ENCODE measurements at places on chromosomes 16 and 17. TPM values are rescaled to one million over a fixed set of nuclear protein-coding genes. Genes with fewer than 3 reads are reported as not detected.

Gene ABCC1
- polyA plus RNA-seq, result 17.0 TPM

Gene TLCD3B
- 0.13 TPM for polyA plus RNA-seq

Gene OR2C1
- 0.17 TPM for polyA plus RNA-seq

Gene COL1A1
- polyA plus RNA-seq, result 2,161 TPM

Gene FBXW10B
- polyA plus RNA-seq, result 1.3 TPM

DNA sequence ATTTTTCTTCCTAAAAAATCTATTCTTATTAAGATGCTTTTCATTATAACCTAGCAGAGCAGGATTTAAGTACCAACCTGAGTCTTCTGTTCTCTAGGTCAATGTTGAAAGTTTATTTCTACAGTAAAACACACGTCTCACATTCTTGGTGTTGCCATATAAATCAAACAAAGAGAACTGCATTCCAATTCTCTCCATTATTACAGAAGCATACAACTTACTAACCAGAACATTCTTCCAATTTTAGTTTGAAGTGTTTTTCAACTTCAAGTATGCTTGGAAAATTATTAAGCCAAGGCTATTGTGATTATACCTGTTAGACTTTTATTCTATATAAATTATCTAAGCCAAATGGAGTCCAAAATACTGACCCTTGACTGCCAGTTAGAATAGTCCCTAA, 110.4 kb upstream of the PMFBP1 start:
- DNase-seq, result no peak

DNA sequence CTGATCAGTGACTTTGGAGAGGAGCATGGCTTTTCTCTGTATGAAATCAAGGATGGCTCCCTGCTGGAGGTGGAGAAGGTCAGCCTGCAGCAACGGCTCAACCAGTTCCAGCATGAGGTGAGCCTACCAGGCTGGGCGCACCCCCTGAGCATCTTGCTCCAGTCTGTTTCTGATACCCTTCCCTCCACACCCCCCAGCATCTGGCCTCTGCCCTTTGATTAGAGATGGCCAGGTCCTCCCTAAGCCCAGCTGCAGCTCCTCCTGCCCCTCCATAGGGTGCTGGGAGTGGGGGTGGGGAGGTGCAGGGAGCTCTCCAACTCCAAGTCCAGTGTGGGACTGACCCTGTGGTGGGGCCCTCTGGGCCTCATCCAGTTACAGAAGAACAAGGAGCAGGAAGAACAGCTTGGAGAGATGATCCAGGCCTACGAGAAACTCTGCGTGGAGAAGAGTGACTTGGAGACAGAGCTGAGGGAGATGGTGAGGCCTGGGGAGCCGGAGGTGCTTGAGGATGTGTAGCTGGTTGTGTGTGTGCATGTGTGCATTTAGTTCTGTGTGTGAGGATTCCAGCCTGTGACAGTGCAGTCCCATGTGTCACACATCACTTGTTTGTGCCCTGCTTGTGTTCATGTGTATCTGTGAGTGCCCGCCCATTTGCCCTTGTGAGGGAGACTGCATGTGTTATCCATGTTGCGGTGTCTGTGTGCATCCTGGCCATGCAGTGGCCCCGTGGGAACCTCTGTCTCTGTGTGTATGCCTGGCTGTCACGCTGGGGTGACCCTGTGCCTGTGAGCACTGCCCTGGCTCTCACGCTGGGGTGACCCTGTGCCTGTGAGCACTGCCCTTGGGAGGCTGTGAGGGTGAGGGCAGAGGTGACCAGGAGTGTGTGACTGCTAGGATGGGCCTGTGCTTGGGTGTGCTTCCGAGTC, 3.0 kb downstream of the TBKBP1 start:
- DNase-seq, result no peak

DNA sequence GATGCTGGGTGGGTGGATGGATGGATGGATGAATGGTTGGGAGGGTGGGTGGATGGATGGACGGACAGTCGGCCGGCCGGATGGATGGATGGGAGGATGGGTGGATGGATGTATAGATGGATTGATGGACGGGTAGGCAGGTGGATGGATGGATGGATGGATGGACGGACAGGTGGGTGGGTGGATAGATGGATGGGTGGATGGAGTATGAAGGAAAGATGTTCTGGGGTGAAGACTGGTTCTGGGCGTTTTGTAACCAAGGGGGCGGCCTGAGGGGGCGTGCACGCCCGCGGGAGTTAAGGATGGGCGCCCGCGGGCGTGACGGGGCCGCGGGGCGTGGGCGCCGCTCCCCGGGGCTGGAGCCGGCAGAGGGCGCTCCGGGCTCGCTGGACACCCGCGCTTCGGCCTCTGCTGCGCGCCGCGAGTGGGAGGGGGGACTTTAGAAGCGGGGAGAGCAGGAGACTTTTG, at the start of gene NECAB2:
Gene NECAB2, plus strand, starts transcription at position 407 of the 468 bp plus-strand sequence. CDS start 405 bp downstream, outside the sequence.
- DNase-seq, result no peak

DNA sequence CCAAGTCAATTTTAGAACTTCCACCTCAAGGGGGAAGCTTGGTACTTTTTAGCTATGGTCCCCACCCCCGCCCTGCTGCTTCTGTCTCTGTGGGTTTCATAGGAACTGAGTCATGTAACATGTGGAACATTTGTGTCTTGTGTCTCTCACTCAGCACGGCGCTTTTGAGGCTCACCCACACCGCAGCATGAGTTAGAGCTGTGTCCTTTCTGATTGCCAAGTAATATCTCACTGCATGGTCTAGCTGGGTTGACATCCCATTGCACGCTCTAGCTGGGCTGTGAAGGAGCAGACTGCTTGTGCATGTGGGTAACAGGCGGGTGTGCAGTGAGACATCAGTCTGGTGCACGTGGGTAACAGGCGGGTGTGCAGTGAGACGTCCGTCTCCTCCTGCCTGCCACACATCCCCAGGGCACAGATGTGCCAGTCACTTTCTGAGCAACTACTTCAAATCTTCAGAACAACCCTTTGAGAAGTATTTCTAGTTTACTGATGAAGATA, 26.4 kb upstream of the SLC7A5 start:
- DNase-seq, result peak; percentile 25

- DNase-seq, result no peak
Measured at GRCh38 chr17:82959242-82959930, 119.6 kb upstream of the ZNF750 start.

DNA sequence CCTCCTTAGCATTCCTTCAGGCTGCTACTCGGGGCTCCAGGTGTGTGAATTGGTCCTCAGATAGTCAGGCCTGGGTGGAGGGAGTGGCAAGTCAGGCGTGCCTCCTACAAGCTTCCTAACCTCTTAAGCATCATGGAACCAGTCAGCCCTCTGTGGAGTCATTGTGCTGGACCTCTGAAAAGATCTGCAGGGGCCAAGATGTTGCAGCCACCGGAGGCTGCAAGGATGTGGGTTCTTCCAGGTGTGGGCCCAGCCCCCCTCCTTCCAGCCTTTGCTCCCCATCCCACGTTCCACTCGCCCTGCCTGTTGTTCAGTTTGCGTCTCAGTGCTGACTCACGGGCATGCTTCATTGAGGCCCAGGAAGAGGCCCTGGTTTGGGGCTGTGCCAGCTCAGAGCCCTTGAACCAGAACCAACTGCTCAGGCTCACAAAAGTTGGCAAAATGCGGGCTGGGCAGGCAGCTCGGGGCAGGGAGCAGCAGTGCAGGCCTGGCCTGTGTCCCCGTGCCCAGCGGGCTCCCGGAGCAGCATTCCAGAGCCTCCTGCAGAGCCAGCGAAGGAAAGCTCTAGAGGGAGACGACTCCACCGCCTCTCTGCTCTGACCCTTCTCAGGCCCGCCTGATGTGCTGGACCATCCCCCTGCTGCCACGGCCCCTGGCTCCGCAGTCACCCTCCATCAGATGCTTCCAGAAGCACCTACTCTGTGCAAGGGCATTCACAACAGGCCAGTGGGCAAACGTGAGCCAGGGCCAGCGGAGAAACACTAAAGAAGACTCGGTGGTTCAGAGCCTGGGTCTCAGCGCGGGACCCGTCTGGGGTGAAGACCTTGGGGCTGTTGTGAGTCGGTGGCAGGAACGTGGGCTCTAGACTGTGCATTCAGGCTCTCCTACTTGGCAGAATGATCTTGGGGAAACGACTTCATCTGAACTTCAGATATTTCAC, 7.5 kb downstream of the LDHD start:
- DNase-seq, result peak; percentile 35

- DNase-seq, result no peak
Measured at GRCh38 chr17:67687511-67687910, 30.2 kb upstream of the NOL11 start.

- DNase-seq, result peak; percentile 70
Measured at GRCh38 chr17:66272811-66273585, 29.4 kb upstream of the PRKCA start.

GRCh38 chr16:12235110-12235509, 258.6 kb downstream of the SNX29 start:
- DNase-seq, result no peak

- DNase-seq, result no peak
Measured at GRCh38 chr17:5901731-5902130, 168.4 kb upstream of the WSCD1 start.

DNA sequence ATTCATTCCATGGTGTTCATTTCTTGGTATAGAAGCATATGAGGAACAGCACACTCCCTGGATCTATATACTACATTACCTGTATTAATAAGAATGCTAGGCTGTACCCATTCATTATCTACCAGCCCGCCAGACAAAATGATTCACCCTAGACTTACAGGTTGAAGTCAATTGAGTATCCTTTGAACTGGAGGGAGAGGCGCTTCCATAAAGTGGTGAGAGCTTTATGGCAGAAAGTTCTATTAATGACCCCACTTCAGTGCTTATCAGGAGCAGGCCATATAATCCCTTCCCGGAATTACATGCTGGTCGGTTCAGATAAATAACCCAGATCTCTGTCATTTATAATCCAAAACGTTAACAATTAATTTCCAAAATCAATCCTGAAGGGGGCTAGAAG, 44.5 kb upstream of the TOX3 start:
- DNase-seq, result no peak

GRCh38 chr17:7915179-7915610, 894 bp downstream of the RNF227 start:
- DNase-seq, result no peak

- no peak for DNase-seq
Measured at GRCh38 chr17:72169823-72170222, 49.0 kb downstream of the SOX9 start.

GRCh38 chr16:65662256-65662655, 540.4 kb upstream of the CDH11 start:
- DNase-seq, result no peak

DNA sequence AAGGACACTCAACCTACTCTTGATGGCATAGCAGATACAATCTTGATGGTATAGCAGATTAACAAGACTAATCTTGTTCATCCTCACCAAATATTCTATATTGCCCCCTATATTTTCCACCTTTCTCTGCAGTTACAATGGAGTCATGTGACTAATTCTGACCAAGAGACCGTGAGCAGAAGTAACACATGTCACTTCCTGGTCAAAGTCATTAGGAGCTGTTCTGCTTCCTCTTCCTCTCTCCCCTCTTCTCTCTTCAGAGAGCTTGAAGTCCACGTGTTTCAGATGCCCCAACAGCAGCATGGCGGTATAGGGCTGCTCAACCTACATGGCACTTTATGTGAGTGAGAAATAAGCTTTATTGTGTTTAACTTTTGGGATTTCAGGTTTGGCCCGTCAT, 55.3 kb upstream of the ERCC4 start:
- no peak for DNase-seq

DNA sequence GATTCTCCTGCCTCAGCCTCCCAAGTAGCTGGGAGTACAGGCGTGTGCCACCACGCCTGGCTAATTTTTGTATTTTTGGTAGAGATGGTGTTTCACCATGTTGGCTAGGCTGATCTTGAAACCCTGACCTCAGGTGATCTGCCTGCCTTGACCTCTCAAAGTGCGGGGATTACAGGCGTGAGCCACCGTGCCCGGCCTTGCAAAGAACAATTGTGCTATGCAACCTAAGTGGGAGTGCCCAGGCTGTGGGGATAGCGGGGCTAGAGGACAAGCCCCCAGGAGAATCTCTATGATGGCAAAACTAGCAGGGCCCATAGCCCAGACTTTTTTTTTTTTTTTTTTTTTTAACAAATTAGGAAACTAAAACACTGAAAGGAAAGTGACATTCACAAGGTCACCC, 2.0 kb upstream of the GPR179 start:
- DNase-seq, result no peak

DNA sequence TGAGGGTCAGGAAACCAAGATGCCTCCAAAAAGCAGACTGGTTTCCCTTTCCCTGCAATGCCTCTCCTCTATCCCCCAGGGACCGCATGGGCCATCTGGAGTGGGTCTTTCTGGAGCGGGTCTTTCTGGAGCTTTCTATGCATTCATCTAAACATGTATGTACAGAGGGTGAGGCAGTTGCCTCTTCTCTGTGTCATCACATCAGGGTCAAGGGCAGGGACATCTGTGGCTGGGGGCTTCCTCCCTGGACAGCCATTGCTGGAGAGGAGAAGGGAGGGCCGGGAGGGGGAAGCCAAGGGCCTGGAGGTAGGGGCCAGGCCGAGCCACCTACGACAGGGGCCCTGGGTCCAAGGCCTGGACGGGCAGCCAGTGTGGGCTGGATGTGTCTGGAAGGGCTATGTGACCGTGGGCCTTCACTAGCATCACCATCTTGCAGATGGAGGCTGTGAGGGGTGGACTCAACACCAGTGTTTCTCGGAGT, 840 bp downstream of the ADCY7 start:
- DNase-seq, result no peak

DNA sequence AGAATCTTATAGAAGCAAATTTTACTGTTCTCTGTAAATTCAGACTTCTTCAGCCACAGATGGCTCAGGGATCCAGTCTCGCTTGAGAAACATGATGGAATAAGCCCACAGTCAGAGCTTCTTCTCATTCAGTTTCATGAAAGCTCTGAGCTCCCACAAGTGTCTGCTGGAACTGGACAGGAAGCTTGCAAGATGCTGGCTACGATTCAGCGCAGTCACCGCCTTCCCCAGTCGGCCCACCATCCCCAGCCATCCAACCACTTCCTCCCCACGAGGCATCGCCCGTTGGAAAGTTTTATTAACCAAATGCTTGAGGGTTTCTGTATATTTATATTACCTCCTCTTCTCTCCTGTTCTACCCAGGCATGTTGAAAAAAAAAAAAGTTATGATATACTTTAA, 171.7 kb downstream of the ZFHX3 start:
- peak; percentile 70 for DNase-seq

DNA sequence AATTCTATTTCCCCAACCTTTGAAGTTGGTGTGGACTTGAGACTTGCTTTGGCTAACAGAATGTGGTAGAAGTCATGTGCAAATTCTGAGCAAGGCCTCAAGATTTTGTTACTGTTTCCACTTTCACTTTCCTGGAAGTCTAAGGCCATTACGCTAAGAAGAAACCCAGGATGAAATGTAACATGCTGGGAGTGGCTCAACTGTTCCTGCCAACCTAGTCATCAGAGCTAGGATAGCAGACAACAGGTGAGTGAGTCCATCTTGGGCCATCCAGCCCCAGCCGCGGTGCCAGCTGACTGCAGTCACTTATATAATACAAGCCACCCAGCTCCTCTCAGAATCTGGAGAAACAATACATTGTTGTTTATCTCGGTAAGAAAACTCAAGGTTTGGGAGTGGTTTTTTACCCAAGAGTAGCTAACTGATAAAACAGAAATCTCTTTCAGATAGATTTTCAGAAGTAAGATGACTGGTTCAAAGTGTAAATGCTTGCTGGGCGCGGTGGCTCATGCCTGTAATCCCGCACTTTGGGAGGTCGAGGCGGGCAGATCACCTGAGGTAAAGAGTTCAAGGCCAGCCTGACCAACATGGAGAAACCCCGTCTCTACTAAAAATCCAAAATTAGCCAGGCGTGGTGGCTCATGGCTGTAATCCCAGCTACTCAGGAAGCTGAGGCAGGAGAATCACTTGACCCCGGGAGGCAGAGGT, 10.7 kb upstream of the STX4 start:
- DNase-seq, result no peak
